Muscle of leg (tissue), 16 donors: ENCODE measurements at places on chromosomes 7 and 10. TPM values are rescaled to one million over a fixed set of nuclear protein-coding genes. Genes with fewer than 3 reads are reported as not detected.

DNA sequence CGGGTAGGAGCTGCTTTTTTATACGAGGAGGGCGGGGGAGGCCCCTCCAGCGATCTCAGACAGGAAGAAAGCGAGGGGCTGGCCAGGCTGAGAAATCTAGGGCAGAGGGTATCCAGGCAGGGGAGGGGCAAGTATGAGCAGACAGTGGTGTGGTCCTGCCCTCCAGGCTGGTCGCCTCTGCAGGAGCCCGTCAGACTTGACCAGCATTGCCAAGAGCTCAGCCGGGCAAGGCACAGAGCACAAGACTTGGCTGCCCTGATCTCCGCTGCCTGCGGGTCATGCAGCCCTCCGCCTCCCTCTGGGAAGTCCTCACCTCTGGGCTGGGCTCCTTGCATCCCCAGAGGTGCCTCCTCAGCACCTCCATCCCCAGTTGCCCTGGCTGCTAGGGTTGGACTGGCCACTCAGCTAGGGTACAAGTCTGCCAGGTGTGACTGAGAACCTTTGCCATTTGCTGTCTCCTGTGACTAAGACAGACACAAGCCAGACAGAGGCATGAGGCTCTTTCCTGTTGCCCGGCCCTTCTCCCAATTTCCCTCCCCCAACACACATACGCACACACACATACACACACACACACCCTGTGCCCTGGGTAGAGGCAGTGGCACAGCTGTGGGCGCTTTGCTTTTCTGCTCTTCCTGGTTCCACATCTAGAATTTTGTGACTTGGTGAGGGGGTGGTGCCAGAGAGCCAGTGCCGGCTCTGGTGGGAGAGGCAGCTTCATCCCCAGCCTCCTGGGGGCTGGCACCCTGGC is 59.1 kb upstream of the PPIF start:
- DNase-seq, result no peak

The PRSS37 gene
- total RNA-seq, result not detected

- no peak for DNase-seq
Observed at GRCh38 chr7:134875867-134876266, 96.4 kb downstream of the CALD1 start.

GRCh38 chr10:69312528-69312927 is 34.2 kb downstream of the HK1 start:
- no peak for DNase-seq

The NUTM2A gene
- total RNA-seq, result 0.44 TPM

DNA sequence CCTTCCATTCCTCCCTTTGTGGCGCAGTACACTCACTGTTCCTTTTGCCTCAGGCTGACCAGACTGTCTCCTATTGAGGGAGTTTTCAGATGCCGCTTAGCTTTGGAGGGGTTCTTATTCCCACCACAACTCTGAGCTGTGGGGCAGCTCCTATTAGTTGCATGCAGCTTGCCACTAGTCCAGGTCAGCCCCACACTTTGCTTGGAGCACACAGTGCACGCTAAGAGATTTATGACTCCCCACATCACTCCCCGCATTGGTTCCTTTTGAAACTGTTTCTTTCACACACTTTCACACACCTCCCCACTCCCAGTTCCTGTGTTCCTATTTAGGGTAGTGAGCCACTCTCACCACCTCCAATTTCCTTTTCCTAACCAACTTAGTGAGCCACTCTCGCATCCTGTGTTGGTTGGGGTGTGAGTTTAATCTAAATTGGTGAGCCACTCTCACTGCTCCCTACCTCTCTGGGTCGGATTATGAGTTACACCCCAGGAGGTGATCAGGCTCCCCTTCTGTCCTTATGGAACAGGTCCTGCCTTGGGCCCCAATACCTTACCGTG is 10.4 kb upstream of the ZNF485 start:
- no peak for DNase-seq
